NCI-H226 (cell line): ENCODE measurements at places on chromosomes 2 and 18.

DNA sequence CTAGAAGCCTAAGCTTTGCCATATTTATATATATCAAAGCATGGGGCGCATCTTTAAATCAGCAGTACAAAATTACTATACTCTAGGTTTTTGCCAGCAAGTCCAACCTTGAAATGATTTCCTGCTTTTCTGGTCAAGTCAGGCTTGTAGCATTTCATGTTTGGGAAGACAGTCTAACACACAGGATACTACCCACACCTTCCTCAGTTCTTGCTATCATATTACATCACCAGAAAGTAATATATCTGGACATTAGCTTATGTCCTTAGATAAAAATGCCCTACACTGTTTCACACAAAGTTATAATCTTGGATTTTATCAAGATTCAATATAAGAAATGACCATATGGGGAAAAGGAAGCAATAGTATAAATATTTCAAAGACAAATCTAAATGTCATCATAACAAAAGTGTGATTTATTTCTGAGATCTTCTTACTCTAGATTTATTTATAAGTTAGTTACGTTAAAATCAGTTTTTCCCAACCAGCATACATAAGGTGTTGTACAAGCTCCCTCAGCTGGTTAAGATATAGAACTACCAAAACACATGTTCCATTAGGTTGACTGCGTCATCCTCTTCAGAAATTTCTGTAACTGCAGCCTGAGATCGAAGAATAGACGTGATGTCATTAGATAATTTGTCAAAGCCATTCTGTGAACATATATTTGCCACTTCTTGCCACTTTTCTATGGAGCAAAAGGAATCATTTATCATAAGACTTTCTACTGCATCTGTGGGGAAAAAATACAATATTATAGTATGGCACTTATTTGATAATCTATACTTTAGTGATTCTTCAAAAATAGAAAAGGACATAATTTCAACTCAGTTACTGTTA, 56.6 kb downstream of the CLHC1 start:
- no peak for DNase-seq

- no peak for DNase-seq
Measured at GRCh38 chr2:117323331-117323730, 491.2 kb upstream of the DDX18 start.

DNA sequence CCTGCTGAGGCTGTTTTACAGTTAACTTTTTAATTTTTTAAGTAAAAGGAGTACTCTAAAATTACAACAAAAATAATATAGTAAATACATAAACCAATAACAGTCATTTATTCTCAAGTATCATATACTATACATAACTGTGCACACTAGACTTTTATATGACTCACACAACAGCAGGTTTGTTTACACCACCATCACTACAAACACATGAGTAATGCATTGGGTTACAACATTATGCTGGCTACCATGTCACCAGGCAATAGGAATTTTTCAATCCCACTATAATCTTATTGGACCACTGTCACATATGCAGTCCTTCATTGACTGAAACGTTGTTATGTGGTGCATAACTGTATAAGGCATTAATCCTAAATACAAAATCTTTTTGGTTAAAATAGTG, 42.5 kb downstream of the RASGRP3 start:
- peak; percentile 28 for DNase-seq

GRCh38 chr2:220393711-220394110, 766.3 kb downstream of the SLC4A3 start:
- no peak for DNase-seq

DNA sequence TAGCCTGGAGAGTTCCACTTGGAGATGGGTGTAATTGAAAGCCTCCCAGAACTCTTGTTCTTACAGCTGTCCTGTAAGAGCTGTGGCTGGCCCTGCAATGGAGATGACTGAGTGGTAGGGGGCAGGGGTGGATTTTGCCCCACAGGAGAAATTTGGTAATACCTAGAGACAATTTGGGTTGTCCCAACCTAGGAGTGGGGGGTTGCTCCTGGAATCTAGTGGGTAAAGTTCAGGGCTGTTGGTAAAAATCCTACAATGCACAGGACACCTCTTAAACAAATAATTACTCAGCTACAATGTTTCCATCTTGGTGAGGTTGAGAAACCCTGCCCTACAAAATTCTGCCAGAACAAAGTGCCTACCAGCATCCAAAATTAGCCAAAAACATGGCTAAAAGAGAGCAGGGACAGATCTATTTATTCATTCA, 181.1 kb upstream of the SH3BP4 start:
- no peak for DNase-seq

DNA sequence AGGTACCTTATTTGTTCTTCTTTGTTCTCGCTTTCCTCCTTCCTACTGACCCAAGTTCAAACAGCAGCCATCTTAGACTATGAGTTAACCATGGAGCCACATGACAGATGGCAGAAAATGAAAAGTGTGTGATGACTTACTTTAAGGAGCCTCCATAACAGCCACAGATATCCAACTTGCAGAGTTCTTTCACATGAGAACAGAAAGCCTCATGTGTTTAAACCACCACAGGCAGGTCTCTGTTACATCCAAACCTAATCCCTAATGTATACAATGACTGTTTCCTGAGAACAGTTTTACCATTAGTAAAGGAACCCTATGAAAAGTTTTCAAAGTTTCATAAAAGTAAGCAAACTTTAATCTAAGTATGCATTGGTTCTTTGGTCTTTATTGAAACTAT, 20.3 kb downstream of the B4GALT6 start:
- DNase-seq: no peak

- DNase-seq: no peak
Measured at GRCh38 chr2:23464156-23464555, 79.2 kb downstream of the KLHL29 start.

DNA sequence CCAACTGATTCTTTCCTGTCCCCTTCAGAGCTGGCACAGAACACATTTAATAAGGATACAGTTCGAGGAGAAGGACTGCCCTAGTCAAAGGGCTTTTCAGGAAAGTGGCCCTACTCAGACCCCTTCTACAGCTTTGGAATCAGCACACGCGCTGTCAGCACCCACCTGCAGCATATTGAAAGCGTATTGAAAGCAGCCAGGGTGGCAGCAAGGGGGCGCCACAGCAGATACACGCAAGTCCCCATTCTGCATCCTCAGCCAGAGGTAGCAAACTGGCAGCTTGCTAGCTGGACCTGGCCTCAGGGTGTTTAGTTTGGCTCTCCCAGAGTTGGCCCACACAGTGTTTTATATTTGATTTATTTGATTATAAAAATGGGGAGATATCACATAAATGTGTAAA, 101.0 kb upstream of the NT5C1B start:
- DNase-seq: no peak

DNA sequence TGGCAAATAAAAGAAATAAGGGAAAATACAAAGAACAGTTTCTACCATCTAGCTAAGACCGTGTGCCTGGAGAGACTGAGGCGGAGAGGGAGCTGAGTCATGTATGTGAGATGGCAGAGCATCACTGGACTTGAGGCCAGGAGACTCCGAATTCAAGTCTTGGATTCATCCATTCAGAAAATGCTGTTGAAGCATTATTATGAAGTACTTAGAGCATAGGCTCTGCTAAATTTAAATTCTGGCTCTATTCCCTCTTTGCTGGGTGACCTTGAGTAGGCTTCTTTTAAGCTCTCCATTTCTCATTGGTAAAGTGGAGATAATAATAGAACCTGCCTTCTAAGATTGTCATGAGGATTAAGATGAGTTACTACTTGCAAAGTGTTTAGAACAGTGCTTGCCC, 34.7 kb downstream of the NPHP1 start:
- no peak for DNase-seq

DNA sequence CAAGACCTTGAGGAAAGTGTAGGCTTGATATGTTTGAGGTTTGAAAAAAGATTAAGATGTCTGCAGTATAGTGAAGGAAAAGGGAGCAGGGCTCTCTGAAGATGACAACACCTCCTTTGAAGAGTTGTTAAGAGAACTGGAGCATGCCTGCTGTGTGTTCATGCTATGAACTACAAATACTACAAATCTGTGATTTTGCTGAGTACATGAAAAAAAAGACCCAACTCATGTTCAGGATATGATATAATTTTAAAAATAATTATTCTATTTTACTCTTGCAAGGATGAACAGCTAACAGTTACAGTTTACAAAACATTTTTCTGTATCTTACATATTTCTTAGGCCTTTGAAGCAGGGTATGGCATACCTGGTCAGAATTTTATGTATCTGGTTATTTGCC, 305.4 kb upstream of the CWC22 start:
- no peak for DNase-seq

DNA sequence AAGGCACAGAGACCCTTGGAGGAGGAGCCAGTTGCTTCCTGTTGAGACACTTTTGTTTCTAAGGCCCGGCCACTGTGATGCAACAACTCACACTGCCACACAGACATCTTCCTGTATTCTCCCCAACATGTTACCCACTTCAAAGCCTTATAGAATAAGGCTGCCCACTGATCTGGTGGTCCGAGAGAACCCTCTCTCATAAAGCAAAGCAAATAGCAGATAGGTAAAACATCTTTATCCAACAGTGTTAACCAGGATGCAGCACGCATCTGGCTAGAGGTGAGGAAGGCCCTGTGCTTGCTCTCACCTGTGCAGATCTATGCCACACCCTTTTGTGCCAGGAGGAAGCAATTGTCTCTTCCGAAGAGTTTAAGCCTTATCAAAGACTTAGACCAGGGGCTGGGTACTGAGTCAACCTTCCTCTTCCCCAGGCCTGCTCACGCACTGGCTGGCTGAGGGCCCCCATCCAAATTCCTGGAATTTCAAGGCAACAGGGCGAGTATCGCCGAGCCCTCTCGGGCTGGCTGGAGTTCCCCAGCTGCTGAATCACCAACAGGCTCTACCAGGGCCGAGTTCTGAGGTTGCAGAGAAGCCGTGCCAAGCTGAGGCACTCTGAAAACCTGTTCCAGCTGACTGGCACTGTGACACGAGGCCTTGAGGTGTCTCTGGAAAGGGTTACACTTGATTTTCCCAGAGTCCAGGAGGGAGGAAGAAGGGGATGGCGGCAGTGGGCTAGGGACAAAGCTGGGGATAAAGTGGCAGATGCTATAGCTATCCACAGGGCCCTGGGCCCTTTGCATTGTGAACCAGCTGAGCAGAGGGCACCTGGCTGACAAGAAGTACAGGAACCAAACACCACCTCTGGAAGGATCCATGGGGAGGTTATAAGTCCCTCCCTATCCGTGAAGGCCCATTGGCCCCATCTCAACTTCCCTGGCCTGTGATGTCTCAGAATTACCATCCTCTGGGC, 29.3 kb downstream of the TGFA start:
- DNase-seq: peak; percentile 99

DNA sequence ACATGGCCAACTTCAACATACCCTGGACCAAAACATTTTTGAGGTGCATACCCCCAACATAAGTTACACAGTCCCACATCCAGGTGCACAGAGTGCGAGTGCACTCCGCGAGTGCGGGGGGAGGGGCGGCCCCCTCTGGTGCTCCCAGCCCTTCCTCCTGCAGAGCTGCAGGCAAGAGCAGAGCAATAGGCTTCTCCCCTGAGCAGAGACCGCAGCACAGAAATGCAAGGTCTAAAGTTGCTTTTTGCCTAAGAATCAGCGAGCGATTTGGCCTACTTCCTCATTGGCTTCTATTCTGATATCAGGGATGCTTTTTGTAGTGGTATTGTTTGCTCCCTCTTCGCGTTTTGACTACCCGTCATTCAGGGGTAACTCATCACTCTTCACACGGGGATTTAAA, 40.6 kb downstream of the BOLA3 start:
- no peak for DNase-seq

- no peak for DNase-seq
Measured at GRCh38 chr2:25991965-25992364, 9.7 kb upstream of the KIF3C start.

GRCh38 chr2:30820381-30821055, 13.3 kb upstream of the CAPN13 start:
- no peak for DNase-seq

DNA sequence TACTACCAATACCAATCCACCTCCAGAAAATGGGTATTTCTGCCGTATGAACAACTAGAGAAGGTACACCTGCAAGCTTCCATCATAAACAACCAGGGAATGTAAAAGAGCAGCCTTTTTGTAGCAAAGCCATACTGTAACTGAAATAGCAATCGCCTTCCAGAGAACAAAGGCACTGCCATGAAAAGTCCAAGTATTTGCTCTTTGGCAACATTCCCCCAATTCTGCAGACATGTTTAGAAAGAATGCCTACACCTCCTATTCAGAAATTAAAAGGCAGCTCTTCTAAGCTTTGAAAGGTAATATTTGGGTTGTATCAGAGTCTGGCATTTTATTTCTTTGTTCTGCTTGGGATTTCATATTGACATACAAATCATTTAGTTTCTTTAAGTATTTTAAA, 487.7 kb downstream of the ERBB4 start:
- no peak for DNase-seq

DNA sequence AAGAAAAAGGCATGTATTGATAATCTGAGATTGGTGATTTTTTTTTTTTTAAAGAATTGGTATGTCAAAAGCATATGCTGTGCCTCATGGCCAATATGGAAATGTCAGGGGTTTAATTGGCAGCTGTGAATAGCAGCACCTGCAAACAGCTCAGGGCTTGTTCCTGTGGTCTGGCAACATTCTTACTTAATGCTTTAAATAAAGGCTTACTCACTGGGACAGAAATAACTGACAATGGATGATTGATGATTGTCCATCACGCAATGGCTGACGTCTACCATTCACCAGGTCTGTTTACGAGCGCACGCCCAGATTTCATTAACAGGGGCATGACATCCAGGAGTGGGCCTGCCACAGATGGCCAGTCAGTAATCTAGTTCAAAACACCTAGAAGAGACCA, 66.7 kb downstream of the ETAA1 start:
- DNase-seq: peak; percentile 44

DNA sequence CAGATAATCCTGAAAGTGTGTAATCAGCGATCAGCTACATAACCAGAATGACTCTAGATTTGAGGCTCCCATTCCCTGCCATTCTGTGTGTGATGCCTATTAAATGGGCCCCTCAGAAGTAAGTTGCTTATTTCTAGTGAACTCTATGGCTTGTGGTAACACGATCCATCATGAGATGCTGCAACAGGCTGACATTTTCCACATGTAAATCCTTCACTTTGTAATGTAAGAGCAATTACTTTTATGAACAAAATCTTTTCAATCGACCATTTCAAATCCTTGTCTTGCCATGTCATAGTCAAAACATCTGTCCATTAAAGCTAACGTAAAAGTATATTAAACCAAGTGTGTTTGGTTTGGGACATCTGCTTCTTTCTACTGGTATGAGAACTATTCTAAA, 175.9 kb upstream of the ETAA1 start:
- no peak for DNase-seq

DNA sequence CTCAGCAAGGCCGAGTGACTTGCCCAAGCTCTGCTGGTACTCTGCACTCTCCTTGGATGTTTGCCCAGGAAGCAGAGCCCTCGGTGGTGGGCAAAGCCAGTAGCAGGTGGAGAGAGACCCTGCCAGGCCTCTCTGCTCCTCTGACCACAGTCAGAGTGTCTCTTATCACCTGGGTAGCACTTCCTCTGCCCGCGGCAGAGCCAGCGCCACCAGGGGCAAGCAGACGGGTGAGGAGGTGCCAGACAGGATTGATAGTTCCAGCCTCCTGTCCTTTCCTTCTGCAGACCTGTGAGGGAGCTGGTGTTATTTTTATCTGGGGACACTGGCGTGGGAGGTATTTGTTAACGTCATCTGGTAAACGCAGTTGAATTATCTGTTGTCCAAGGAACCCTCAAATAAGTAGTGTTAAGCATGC, 152.9 kb downstream of the SMAD7 start:
- no peak for DNase-seq
